ENCODE measurements at places on chromosomes 7 and 10.

DNA sequence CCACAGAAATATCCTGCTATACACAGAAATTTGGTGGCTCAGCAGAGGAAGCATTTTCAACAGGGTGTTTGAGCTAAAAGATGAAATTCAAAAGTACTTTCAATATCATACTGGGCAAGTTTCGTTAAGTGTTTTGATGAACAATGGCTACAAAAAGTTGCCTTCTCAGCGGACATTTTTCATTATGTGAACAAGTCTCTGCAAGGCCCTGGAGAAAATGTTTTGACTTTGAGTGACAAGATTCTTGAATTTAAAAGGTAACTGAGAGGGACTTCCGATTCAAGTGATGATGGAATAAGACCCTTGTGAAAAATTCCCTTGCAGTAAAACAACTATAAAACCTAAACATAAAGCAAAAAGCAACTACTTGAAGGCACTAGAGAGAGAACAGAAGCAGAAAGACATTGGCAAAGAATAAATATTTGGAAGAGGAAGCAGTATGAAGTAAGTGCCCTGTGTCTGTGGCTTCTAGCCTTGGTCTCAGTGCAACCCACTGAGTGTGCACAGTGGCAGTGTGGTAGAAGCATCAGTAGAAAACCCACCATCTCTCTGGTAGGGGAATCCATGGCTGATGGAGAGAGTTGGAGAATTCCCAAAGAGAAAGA lies 62.5 kb upstream of the NAMPT start:
- no peak for DNase-seq

DNA sequence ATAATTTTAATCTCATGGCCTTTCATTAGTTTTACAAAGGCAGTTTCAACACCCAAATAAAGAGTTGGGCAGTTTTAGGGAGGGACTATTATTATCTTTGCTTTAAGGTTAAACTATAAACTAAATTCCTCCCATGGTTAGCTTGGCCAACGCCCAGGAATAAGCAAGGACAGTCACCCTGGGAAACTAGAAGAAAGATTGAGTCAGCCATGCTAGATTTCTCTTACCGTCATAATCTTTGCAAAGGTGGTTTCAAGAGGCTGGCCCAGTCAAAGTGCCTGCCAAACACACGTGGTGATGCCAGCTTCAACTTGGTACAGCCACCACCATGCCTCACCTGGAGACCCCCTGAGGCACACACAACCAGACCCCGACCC lies 317.4 kb upstream of the SP8 start:
- DNase-seq: no peak

GRCh38 chr7:119802147-119802546 lies 470.8 kb upstream of the KCND2 start:
- DNase-seq: no peak

DNA sequence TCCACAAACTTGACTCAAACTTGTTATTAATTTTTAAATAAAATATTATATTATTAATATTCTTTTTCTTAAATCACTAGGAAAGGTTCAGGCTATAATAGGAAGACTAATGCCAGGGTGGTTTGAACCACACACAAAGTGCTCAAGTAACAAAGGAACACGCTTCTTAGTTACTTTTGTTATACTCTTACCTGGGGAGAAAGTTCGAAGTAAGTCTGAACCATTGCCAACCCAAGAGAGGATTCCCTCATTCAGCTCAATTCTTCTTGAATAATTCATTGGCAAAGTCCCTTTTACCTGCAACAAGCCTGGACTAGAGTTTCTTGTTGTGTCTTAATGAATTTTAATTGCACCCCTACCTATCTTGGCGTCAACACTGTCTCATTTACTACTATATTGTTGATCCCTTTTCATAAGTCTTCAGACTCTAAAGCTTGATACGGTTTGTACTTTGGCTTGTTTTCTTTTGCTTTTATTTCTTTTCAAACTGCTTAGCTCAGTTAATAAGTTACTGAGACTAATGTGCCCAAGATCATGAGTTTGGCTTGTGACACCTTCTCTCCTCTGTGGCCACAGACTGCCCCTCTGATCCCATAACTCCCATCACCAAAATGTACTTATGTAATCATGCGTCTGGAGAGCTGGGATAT lies 10.2 kb upstream of the C10orf67 start:
- DNase-seq: no peak

- DNase-seq: no peak
These were observed 453.8 kb upstream of the ANKRD30A start for GRCh38 chr10:36671607-36672006.

DNA sequence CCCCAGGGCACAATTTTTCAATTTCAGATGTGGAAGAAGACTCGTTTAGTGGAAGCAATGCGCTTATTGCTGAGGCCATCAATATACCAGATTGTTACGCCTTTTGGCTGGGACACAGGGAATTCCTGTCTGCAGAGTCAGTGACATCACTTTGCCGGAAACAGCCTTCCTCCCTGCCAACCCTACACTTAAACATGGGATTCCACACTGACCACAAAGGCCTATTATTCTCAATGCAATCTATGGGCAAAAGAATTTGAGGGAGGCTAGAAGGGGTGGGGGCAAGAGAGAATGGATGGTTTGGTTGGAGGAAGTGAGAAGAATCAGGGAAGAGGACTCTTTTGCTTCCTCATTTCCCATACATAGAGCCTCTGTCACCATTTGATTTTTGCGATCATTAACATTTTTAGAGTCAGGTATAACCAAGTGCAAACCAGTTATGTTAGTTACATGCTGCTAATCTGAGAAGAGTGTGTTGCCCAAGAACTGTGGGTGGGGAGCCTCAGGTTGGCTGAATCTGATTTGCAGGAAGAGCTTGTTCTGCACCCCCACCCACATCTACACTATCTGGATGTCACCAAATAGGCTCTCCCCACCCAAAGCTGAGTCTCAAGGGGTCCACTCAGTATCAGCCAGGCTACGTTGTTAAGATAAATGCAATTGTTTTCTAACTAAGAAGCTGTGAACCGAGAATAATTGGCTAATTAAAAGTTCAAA lies 58.2 kb downstream of the ENTPD1 start:
- peak; percentile 2 for DNase-seq

DNA sequence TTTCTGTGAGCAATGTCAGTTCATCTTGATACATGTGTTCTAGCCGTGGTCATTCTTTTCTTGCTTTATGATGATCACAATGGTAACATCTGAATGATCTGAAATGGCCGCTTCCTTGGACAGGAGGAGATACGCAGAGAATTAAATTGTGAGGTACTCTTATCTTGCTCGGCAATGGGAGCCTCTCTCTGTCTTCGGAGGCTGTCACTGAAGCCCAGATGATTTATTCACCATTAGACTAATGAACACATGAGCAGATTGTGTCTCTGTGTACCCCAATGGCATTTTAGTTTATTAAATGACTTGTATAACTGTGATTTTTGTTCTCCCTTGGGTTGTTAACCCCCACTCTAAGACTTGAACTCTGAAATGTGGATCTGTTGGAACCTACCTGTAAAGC lies 38.6 kb downstream of the RBM33 start:
- no peak for DNase-seq

GRCh38 chr10:28558923-28559508 lies 26.1 kb downstream of the WAC start:
- no peak for DNase-seq

DNA sequence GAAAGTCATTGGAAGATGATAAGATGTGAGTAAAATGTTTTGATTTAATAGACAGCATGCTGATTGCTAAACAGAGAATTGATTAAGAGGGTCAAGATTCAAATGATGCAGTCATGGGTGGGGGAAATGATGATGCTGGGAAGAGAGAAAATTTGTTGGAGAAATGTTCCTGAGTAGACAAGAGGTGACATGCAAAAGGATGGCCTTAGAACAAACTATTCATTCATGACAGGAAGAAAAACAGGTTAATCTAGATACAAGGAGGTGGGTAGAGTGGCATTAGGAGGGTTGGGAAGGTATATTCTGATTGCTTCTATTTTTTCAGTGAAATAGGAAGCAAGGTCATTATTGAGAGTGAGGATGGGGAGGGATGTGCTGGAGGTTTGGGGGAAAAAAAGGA lies 146.7 kb downstream of the SEM1 start:
- DNase-seq: no peak

GRCh38 chr7:106110885-106111654 lies 1.0 kb downstream of the SYPL1 start:
- no peak for DNase-seq

DNA sequence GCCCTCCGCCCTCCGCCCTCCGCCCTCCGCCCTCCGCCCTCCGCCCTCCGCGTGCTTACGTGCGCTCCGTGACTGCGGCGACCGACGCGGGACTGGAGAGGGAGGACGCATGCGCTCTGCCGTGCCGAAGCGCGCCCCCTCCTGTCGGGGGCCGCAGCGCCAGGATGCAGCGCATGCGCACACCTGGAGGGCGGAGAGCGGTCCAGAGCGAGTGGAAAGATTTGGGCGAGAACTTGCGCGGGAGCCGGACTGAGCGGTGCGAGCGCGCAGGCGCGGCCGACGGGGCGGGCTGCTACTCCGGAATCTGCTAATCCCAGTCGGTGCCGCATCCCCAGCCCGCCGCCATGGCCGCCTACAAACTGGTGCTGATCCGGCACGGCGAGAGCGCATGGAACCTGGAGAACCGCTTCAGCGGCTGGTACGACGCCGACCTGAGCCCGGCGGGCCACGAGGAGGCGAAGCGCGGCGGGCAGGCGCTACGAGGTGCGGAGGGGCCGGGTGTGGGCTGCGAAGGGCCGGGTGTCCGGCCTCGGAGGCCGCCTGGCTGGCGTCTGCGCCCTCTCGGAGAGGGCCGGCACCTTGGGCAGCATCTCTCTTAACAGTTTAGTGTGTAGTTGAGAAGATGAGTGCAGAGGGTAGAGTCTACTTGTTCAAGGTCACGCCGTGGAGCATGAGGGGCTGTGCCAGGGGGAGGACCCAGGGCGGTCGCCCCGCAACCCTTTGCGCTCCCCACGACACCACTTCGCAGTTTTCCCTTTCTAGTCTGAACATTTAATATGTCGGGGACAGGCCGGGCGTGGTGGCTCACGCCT lies at the start of gene PGAM1:
Gene PGAM1 (plus strand): TSS at position 228 of the 812 bp plus-strand sequence. CDS start 117 bp downstream, at position 345.
- peak; percentile 84 for DNase-seq

DNA sequence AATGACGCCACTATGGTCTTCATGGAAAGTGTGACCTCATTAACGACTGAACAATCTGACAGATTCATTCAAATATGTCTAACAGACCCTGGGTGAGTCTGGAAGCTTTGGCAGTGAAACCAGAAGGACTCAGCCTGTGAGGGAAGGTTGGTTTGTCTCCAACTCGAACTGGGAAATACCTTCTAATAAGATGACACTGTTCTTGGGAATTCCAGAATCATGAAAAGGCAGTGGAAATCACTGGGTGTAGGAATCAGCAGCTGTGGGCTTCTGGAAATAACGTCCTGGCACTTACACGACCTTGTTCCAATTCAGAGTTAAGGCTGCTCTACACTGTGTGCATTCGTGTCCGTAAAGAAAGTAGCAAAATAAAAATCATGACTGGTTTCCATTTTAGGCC lies 75.1 kb downstream of the DGKI start:
- DNase-seq: peak; percentile 70

- no peak for DNase-seq
These were observed 24.6 kb upstream of the ZNF716 start for GRCh38 chr7:57425239-57425944.

DNA sequence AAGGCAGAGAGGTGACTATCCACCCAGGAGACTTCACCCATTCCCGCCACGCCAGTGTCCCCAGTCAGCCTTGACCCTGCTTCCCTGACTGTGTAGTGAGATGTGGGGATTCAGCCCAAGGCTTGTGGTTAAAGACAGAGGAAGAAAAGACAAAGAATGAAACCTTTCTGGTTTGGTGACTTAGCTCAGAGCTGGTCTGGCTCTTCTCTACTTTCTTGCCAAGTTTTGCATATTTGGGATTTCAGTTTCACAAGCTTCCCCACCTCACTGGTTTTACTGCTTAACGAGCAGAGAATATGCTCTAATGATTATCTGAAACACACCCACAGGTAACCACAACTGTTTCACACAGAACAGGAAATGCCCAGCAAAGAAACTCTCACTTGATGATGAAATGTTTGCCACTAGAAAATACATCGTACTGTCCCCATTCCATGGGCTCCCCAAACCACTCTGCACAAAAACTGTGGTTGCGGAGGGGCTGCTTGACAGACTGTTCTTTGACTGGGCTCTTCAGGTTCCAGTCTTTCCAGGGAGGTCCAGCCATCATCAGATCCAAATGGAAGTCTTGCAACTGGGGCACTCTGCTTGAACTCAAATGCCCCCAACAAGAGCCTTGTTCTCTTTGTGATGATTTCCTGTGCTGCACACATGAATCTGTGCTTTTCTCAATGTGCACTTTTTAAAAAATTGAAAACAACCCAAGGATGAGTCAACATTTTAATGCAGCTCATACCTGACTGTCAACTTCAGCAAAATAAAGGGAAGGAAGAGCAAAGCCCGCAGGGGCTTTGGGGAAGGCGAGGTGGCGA lies 95.5 kb downstream of the CTBP2 start:
- DNase-seq: peak; percentile 38

DNA sequence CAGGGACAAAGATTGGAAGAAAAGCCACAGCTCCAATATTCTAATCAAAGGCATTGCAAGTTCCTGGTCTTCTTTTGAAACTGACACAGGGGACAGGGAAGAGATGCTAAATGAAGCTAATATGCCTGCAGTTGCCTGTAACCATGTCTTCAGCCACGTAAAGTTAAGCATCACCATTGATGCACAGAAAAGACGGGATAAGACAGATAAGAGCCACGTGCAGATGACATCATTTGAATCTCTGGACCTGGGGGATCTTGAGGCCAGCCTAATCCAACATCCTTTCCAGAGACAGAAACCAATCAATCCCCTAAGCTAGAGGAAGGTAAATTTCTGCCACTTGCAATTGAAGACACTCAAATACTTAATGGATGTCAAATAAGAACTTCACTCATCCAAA lies 93.4 kb downstream of the PIP4K2A start:
- no peak for DNase-seq

- no peak for DNase-seq
These were observed 65.9 kb downstream of the CREB3L2 start for GRCh38 chr7:137935884-137936508.

- no peak for DNase-seq
These were observed 61.2 kb downstream of the BPGM start for GRCh38 chr7:134707663-134708378.

DNA sequence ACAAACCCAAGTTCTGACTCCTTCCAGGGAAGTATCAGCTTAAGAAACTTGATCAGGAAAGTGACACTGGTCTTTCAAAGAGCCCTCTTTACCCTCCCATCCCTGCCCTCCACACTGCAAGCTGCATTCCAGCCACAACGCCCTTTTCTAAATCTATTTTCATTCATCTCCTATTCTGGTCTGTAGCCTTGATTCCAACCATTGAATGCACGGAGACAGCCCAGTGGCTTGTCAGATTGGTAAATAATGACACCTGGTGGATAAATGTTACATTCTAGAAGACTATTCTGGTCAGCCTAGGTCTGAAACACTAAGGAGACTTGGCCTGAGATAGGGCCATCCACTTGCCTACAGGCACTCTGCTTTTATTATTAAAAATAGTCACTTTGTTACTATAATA lies 20.9 kb downstream of the MORN4 start:
- peak; percentile 25 for DNase-seq

DNA sequence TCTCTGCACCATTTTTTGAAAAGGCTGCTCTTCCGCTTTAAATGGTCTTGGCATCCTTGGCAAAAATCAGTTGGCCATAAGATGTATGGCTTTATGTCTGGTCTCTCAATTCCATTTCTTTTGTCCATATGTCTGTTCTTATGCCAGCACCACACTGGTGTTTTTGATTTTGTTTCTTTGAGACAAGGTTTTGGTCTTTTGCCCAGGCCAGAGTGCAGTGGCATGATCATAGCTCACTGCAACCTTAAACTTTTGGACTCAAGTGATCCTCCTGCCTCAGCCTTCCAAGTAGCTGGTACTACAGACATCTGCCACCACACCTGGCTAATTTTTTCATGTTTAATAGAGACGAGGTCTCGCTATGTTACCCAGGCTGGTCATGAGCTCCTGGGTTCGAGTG lies 48.5 kb downstream of the ANLN start:
- DNase-seq: no peak
